ENCODE measurements at places on chromosomes 1 and 21.

DNA sequence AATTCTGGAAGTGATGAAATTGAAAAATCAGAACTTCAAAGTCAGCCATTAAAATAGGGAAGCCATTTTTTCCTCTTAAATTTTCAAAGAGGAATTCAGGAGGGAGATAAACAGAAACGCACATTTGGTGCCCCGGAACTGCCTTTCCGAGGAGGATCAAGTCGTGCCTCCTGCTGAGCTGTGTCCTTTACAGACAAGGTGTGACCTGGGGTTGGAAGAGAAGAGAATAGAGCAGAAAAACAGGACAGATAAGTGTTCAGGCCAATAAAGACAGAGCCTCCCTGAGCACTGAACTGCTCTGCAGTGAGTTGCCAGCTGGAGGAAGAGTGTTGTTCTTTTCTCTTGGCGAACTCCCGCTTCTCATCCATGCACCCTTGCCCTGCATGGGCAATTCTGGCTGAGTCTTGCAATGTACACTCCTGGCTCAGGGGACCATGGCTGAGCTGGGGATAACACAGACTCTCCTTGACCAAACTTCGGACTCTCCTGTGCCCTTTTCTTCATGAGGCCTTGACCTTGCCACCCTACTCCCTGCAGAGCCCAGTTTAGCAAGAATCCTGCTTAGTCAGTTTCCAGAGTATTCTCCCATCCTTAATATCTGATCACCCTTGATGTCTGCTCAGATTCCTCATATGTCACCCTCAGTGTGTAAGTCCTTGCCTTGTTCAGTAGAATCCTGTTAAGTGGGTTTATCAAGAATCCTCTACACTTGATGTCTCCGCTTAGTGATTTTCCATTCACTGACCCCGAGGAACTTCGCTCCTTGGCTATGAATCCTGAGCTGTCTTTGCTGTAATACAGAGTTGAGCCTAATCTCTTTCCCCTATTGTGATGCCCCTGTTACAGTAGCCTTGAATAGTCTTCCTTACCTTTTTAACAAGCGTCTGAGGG, 1.3 kb upstream of the MTARC1 start:
- DNase-seq = no peak

DNA sequence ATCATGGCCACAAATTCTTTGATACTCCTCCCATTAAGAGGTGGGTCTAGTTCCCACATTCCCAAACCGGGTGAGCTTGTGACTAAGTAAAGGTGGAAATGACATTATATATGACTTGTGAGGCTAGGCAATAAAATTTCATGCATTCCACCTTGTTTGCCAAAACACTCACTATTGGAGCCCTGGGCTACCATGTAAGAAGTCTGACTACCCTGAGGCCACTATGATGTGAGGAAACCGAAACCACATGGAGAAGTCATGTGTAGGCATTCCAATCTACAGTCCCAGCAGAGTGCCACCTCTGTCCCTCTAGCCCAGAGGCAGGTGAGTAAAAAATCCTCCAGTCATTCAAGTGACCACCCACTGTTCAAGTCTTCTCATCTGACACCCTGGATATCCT, 17.9 kb upstream of the SMG7 start:
- no peak for DNase-seq

GRCh38 chr21:16942703-16943102, 570.1 kb upstream of the CXADR start:
- DNase-seq = no peak

DNA sequence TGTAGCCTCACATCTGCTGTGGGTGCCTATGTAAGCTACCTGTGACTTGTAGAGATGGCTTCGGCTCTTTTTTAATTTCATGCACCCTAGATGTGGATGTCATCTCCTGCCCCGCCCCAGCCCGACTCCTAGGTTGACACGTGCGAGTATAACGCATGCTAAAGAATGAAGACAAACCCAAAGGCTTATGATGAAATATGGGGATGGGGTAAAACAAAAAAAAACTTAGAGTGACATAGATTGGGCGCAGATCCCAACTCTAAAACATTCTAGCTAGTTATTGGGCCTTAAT, 613 bp upstream of the ERO1B start:
- DNase-seq = no peak

DNA sequence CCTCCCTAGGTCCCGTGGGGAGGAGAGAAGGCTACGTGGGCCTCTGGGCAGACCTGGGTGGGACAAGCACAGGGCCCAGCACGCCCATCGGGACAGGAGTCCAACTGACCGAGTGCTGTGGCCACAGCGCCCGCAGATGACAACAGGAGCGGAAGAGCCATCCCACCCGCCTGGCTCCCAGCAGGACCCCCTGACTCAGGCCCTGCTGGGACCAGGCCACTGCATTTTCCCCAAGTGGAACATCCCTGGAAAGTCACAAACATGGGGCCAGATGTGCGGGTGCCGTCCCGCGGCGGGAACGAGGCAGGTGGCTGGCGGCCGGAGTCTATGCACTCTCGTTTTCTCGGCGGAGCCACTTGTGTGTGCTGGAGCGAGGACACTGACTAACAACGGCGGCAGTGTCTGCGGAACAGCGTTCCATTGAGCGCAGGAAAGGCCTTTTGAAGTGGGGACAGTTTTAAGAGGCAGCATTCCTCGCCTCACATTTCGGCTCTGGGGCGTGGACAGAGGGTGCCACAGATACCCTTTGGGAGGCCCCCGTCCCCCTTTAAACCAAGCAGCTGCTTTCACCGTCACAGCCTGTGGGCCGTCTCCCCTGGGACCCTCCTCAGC, 93.7 kb upstream of the ARHGEF16 start:
- no peak for DNase-seq

Data from tibial nerve (tissue), 4 donors.